ENCODE measurements at places on chromosomes 2 and 18. TPM values are rescaled to one million over a fixed set of nuclear protein-coding genes. Genes with fewer than 3 reads are reported as not detected.

DNA sequence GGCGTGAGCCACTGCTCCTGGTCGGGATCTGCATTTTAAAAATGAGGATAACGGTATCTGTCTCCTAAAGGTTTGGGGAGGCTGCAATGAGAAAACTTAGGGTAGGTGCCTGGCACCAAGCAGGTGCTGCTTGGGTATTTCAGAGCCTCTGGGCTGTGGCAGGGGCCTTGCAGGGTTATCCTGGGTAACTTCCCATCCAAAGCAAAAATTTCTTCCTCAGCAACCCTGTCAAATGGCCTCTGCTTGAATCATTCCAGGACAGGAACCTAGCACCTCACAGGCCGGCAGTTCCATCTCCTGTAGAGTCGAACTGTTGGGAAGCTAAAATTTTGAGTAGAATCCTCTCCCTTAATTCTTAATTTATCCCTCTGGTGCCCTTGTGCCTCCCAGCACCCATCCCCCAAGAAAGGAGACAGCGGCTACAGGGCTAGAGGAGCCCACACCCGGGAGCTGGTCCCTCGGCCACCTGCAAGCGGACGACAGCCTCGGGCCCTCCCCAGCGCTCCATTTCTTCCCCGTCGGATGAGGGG is 868 bp downstream of the CGREF1 start:
- H3K27me3 ChIP-seq = peaks cover 19% of the 10 kb centered on the region
- no peak for DNase-seq
- peaks cover 12% of the 10 kb centered on the region for H3K4me1 ChIP-seq

The GAL3ST2 gene
- 0.94 TPM for total RNA-seq

DNA sequence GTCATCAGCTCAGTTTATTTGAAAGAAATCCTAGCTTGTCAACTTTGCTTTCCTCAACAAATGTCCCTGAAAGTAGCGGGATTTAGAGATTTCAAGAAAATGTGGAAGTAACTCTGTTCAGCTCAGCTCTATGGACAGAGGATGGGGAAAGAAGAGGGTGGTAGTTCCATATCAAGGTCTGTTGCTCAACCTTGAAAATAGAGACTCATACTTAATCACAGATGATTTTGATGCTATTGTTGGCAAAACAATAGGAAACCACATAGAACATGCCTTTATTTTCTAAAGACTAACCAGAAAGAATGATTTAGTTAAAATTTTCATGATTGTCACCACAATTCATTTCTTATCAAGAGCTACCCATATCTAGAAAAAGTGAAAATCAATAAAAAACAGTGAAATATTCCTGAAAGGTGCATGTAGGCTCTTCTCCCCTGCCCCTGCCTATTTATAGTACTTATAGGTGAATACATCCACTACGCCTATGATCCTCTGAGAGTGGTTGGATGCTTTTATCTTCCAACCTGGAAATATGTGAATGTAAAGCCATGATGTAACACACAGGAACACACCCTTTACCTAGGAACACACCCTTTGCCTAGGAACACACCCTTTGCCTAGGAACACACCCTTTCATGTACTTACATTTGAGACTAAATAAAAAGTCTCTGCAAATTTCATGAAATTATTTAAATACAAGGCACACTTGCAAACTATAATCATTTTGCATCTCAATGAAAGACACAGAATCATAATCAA is 65.8 kb downstream of the ETAA1 start:
- H3K27ac ChIP-seq = no peak overlapping the region
- H3K4me1 ChIP-seq = no peaks in the 10 kb centered on the region
- DNase-seq = no peak
- H3K4me3 ChIP-seq = no peak overlapping the region
- peaks cover 4% of the 10 kb centered on the region for H3K27me3 ChIP-seq

GRCh38 chr2:43905371-43905803 is 66.6 kb downstream of the ABCG8 start:
- H3K27me3 ChIP-seq = no peaks in the 10 kb centered on the region
- H3K27ac ChIP-seq = no peak overlapping the region
- no peak overlapping the region for H3K4me3 ChIP-seq
- no peak for DNase-seq

GRCh38 chr2:48483916-48484315 is 46.0 kb upstream of the STON1 start:
- H3K4me1 ChIP-seq = no peaks in the 10 kb centered on the region
- DNase-seq = no peak
- H3K27ac ChIP-seq = no peak overlapping the region
- H3K36me3 ChIP-seq = peaks cover 31% of the 10 kb centered on the region
- no peak overlapping the region for H3K4me3 ChIP-seq
- no peaks in the 10 kb centered on the region for H3K27me3 ChIP-seq

DNA sequence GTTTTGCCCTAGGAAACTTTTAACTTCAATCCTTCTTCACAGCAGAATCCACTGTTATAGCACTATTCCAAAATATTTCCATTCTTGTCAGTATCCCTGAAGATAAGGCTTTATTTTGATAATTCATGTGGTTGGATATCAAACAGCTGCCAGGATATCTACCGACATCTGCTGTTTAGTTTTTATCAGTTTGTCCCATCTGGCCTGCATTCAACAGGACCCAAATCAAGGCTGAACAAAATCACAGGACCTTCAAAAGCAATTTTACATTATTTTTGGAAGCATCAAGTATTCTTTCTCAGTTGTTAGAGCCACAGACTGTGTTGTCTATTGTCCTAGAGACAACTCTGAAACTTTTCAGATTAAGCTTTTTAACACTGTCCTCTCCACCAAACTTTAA is 429.0 kb upstream of the PIK3C3 start:
- H3K36me3 ChIP-seq = no peaks in the 10 kb centered on the region
- H3K4me3 ChIP-seq = no peak overlapping the region
- H3K27me3 ChIP-seq = no peaks in the 10 kb centered on the region
- H3K4me1 ChIP-seq = no peaks in the 10 kb centered on the region
- H3K27ac ChIP-seq = no peak overlapping the region

The GYPC gene
- 187 TPM for total RNA-seq

DNA sequence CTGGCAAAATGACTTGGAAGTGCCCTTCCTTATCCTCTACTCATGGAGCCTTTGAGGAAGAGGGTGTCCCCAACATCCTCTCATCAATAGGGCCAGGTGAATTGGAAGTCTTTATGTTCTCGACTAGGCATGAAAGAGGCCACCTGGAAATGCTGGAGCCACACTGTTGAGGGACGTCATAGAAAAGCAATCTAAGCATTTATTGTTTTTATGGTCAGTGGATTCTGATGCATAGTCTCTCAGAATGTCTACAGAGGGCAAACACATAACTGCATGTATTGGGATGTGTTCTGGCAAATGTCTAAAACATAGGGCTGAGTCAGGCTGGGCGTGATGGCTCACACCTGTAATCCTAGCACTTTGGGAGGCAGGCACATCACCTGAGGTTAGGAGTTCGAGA is 246.6 kb upstream of the SP5 start:
- H3K27ac ChIP-seq = no peak overlapping the region
- no peaks in the 10 kb centered on the region for H3K4me1 ChIP-seq
- DNase-seq = no peak
- H3K27me3 ChIP-seq = no peaks in the 10 kb centered on the region
- H3K36me3 ChIP-seq = no peaks in the 10 kb centered on the region

DNA sequence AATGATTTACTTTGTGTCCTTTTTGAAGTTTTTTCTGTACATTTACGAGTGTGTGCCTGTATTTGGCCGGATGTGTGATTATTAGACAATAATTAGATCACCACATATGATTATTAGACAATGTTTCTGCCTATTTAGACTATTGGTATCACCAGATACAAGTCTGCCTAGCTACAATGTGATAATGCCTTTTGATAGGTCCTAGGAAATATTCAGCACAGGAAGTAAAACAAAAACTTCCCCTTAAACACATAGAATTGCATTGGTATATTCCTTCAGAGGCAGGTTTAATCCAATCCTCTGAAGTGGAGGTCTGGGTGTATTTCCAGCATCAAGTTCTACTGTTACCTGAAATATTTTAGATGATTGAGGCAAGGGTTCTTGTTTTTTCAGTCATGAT is 275.1 kb downstream of the TGIF1 start:
- H3K27ac ChIP-seq = no peak overlapping the region
- H3K27me3 ChIP-seq = peaks cover 10% of the 10 kb centered on the region
- no peak overlapping the region for H3K4me3 ChIP-seq
- DNase-seq = no peak
- no peaks in the 10 kb centered on the region for H3K36me3 ChIP-seq

DNA sequence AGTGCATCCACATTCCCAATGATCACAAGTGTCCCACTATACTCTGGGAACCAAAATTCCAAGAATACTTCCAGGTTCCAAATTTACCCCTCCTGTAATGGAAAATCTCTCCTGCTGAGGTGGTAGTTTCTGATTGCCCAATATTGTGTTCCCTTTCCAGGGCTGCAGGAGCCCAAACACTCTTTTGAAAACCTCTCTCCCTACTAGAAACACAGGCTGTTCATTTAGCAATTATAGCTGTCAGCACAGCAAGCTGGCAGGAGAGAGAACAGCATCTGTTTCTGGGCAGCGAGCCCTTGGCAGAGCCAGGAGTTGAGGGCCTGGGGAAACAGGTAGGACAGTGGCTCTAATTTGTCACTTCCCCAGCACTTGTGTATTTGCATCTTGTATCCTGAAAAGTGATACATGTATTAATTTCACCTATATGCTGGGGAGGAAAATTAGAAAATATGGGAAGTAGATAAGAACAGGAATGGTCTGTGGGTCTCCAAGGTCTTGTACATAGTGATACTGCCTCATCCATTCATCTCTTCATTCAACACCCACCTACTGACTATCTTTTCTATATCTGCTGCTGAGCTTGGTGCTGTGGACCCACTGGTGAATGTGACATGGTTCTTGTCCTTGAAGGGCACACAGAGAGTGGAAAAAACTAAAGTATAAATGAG is 16.9 kb upstream of the PAIP2B start:
- no peak for DNase-seq
- H3K4me1 ChIP-seq = no peaks in the 10 kb centered on the region
- H3K27ac ChIP-seq = no peak overlapping the region

GRCh38 chr2:58767828-58768714 is 526.9 kb upstream of the FANCL start:
- no peak for DNase-seq
- peaks cover 3% of the 10 kb centered on the region for H3K4me1 ChIP-seq
- no peaks in the 10 kb centered on the region for H3K36me3 ChIP-seq
- H3K4me3 ChIP-seq = no peak overlapping the region
- no peak overlapping the region for H3K27ac ChIP-seq
- peaks cover 5% of the 10 kb centered on the region for H3K27me3 ChIP-seq

The FEV gene
- not detected for total RNA-seq

GRCh38 chr18:2513616-2514015 is 57.7 kb downstream of the METTL4 start:
- peaks cover 16% of the 10 kb centered on the region for H3K4me1 ChIP-seq
- H3K27me3 ChIP-seq = no peaks in the 10 kb centered on the region
- H3K27ac ChIP-seq = no peak overlapping the region
- peaks cover 1% of the 10 kb centered on the region for H3K36me3 ChIP-seq
- no peak overlapping the region for H3K4me3 ChIP-seq
- DNase-seq = no peak

DNA sequence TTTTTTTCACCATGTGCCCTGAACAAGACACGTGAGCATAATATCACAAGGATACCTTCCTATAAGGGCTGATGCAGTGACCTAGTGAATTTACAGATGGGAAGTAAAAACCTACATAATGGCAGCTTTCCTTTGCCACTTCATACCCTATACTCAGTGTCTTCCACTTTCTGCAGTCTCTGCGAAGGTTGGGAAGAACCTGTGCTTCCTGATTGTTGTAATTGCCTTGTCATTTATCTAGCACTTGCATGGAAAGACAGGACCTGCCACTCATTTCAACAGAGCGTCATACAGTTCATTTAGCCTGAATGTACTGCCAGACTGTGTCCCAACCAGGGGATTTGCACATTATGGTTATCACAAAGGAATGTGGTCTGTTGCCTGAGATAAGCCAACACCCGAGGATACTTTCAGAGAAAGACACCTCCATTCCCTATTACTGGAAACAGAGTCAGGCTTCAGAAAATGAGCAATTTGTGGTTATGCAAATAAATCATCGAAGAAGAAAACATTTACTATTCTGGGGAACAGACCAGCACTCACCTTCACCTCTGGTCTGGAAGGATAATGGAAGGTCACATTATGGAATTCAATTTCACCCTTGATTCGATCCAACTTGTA is 55.0 kb downstream of the ABCB11 start:
- H3K4me1 ChIP-seq = peaks cover 7% of the 10 kb centered on the region
- no peak for DNase-seq
- H3K27me3 ChIP-seq = no peaks in the 10 kb centered on the region
- no peak overlapping the region for H3K4me3 ChIP-seq
- no peaks in the 10 kb centered on the region for H3K36me3 ChIP-seq

GRCh38 chr18:40292985-40293710 is 1661.9 kb upstream of the PIK3C3 start:
- H3K36me3 ChIP-seq = no peaks in the 10 kb centered on the region
- H3K4me3 ChIP-seq = no peak overlapping the region
- no peaks in the 10 kb centered on the region for H3K27me3 ChIP-seq
- no peak for DNase-seq
- H3K27ac ChIP-seq = no peak overlapping the region

The SERPINB11 gene
- total RNA-seq = not detected

The PRKAG3 gene
- total RNA-seq = not detected

- H3K4me1 ChIP-seq = peaks cover 12% of the 10 kb centered on the region
- peak; percentile 42 for DNase-seq
Observed at GRCh38 chr2:73291461-73292315, 1.7 kb downstream of the EGR4 start.

GRCh38 chr2:217054791-217055190 is 194.9 kb upstream of the TNP1 start:
- DNase-seq = no peak
- H3K27ac ChIP-seq = no peak overlapping the region
- H3K27me3 ChIP-seq = peaks cover 2% of the 10 kb centered on the region
- H3K4me3 ChIP-seq = no peak overlapping the region

The COL4A3 gene
- total RNA-seq = not detected

- peak overlapping the region; percentile 60 for H3K4me3 ChIP-seq
- peaks cover 3% of the 10 kb centered on the region for H3K36me3 ChIP-seq
- peak; percentile 73 for DNase-seq
- H3K4me1 ChIP-seq = peaks cover 90% of the 10 kb centered on the region
- H3K27ac ChIP-seq = peak overlapping the region; percentile 97
Observed at GRCh38 chr2:234425639-234426603, 71.0 kb downstream of the ARL4C start.

DNA sequence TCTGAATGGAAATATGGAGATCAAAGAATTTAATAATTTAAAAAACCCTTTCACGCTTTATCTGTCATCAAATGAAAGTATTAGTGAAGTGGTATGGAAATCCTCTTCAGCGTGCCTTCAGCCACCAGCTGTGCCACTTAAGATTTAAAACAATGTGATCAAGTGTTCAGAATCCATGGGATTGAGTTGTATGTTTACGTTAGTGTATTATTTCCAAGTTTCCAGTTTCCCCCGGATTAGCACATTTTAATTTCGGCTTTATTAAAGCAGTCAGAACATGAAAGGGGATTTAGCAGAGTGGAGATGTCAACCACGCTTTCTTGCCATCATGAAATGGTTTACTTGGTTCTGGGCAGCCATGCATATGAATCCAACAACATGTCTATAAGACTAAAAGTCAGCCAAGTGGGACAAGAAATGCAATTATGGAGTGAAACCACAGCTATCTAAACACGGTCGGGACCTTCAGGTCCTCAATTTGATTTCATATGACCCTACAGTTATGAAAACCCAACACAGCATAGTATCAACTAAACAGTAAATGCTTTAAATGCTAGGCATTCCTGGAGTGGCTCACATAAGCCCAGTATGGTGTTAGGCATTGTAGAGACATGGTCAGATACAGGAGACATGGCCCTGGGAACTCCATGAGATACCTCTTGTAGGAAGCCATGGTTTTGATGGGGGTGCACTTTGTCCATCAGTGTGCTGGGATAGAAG is 224.9 kb upstream of the EPAS1 start:
- H3K4me3 ChIP-seq = no peak overlapping the region
- H3K27me3 ChIP-seq = no peaks in the 10 kb centered on the region
- peaks cover 18% of the 10 kb centered on the region for H3K4me1 ChIP-seq
